ENCODE measurements at places on chromosomes 4 and X.

GRCh38 chr4:138085736-138086305, 156.3 kb downstream of the SLC7A11 start:
- DNase-seq, result no peak

DNA sequence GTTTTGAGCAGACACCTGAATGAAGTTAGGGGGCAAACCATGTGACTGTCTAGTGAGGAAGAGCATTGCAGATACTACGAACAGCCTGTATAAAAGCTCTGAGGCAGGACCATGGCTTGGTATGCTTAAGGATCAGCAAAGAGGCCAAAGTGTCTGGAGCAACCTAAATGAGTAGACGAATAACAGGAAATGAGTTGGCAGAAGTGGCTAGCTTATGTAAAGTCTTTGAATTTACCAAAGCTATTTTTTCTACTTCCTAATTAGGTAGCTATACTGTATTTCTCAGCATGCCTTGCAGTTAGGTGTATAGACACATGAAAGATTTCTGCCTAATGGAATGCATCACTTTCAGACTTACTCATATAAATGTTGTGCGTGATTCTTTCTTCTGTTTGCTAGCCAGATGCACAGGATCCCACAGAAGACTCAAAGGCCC, 9.3 kb upstream of the GPRIN3 start:
- DNase-seq, result no peak

DNA sequence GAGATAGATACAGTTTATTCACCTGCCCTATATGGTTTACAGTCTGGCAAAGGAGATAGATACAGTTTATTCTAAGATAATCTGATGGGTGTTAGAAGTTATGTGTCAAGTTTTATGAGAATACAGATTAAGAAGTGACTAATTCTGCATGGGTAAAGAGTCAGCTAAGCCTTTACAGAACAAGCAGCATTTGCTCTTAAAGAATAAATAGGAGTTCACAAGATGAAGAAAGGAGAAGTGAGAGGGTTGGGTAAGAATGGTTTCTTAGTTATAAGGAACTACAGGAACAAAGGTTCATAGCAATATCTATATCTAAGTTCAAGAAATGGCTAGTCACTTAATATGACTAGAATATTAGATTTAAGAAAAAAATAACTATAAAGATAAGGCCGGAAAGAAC, 47.6 kb downstream of the THOC2 start:
- no peak for DNase-seq

GRCh38 chr4:57147335-57148060, 37.3 kb upstream of the IGFBP7 start:
- no peak for DNase-seq

- no peak for DNase-seq
Observed at GRCh38 chr4:137414802-137415201, 117.5 kb downstream of the PCDH18 start.

DNA sequence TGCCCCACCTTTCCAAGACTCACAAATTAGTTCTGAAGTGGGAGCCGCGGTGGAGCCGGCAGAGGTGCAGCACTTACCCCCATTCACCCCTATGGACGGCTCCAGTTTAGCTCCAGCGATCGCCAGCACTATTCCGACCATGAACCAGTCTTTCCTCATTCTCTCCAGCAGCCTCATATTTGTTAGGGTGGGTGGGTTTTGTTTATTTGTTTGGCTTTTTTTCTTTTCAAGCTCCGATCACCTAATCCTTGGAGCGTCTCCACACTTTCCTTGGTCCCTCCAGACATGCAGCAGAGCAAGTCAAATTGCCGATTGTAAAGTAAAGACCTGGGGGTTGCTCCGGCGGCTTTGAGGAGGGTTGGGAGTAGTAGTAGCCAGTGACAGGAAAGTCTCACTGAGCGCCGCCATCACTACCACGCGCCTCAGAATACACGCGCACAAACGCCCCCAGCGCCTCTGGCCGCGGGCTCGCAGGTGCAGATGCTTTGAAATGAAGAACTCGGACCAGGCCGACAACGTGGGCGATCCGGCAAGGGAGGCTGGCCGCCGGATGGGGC, at the start of gene SLC10A7:
TSS of gene SLC10A7 (minus strand) at position 400 of the 557 bp plus-strand sequence. CDS start at position 177, 223 bp downstream.
- peak; percentile 84 for DNase-seq

All from activated T-cell treated with anti-CD3 and anti-CD28 coated beads, Interleukin-2, amount 50 U/mL, for 48 hours (primary cell).